ENCODE measurements at places on chromosomes 12 and 14. TPM values are rescaled to one million over a fixed set of nuclear protein-coding genes. Genes with fewer than 3 reads are reported as not detected.

DNA sequence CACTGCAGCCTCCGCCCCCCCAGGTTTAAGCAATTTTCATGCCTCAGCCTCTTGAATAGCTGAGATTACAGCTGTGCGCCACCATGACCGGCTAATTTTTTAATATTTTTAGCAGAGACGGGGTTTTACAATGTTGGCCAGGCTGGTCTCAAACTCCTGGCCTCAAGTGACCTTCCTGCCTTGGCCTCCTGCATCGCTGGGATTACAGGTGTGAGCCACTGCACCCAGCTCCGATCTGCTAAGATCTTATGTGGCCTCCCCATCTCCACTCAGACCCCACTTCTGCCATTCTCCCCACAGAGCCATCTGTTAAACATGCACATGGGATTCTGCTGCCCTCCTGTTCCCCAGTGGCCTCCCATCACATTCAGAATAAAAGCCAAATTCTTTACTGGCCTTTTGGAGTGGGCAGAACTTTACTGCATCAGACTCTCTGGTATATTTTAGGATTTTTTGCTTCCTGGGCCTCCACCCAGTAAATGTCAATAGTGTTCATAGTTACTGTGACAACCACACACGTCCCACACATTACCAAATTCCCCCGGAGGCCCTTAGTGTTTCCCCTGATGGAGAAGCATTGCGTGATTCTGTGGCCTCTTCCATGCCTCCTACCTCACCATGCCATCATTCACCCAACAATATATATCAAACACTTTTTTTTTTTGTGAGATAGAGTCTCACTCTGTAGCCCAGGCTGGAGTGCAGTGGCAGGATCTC lies 96.3 kb downstream of the PTPN11 start:
- no peak for DNase-seq

The ASB2 gene
- 124 TPM for total RNA-seq

The TXNDC16 gene
- 14.3 TPM for total RNA-seq

The BEGAIN gene
- total RNA-seq: 0.36 TPM

The PTCSC3 gene
- not detected for total RNA-seq
